Body of pancreas (tissue), 4 donors: ENCODE measurements at places on chromosomes 6 and 20. TPM values are rescaled to one million over a fixed set of nuclear protein-coding genes. Genes with fewer than 3 reads are reported as not detected.

Gene PROCR
- total RNA-seq, result 4.0 TPM

Gene ZNF165
- 2.9 TPM for total RNA-seq

Gene AIF1
- total RNA-seq, result 7.3 TPM

Gene MTHFD1L
- 13.0 TPM for total RNA-seq

Gene RIPOR3
- total RNA-seq, result 2.3 TPM

Gene TREM2
- total RNA-seq, result 3.6 TPM

Gene OCSTAMP
- total RNA-seq, result not detected

Gene PREP
- total RNA-seq, result 21.8 TPM

Gene SLC29A1
- 90.3 TPM for total RNA-seq

Gene HDGFL1
- not detected for total RNA-seq

Gene SRSF6
- total RNA-seq, result 58.4 TPM

Gene ZNF311
- not detected for total RNA-seq

Gene KHDC1L
- total RNA-seq, result not detected

Gene ARG1
- not detected for total RNA-seq

Gene TRIM15
- total RNA-seq, result not detected

Gene NKAIN4
- total RNA-seq, result not detected

Gene COL12A1
- total RNA-seq, result 34.0 TPM

Gene ENPP1
- total RNA-seq, result 16.2 TPM

Gene VTA1
- total RNA-seq, result 5.9 TPM

Gene TXLNB
- not detected for total RNA-seq

Gene CEBPB
- total RNA-seq, result 104 TPM

Gene SSTR4
- total RNA-seq, result not detected

Gene ATP9A
- 24.6 TPM for total RNA-seq

Gene FILIP1
- total RNA-seq, result 3.0 TPM

Gene FAM162B
- total RNA-seq, result not detected

Gene RSPO3
- 7.3 TPM for total RNA-seq

Gene SLC22A7
- not detected for total RNA-seq

Gene SLC35F1
- 0.78 TPM for total RNA-seq

Gene CTCFL
- total RNA-seq, result not detected

Gene APCDD1L
- not detected for total RNA-seq

Gene SRMS
- total RNA-seq, result not detected

Gene CNBD2
- total RNA-seq, result 8.0 TPM

Gene RAD21L1
- total RNA-seq, result not detected

Gene GDAP1L1
- total RNA-seq, result not detected

Gene SYTL3
- 1.8 TPM for total RNA-seq

Gene PLN
- total RNA-seq, result 2.3 TPM
